Smooth muscle cell of the umbilical artery (primary cell): ENCODE measurements at places on chromosomes 6 and 20. TPM values are rescaled to one million over a fixed set of nuclear protein-coding genes. Genes with fewer than 3 reads are reported as not detected.

MARCKS gene
- total RNA-seq, result 170 and 194 TPM in 2 replicates

ERVFRD-1 gene
- total RNA-seq, result not detected in 2 replicates

SLC13A3 gene
- total RNA-seq, result 1.5 and 3.9 TPM in 2 replicates

MRPL14 gene
- 28.6 and 48.4 TPM in 2 replicates for total RNA-seq

MYL9 gene
- 31.2 and 35.2 TPM in 2 replicates for total RNA-seq

SLPI gene
- not detected in 2 replicates for total RNA-seq
